ENCODE measurements at places on chromosomes 4 and X.

- no peak for DNase-seq
These were observed 47.3 kb downstream of the STIM2 start for GRCh38 chr4:26907731-26908599.

DNA sequence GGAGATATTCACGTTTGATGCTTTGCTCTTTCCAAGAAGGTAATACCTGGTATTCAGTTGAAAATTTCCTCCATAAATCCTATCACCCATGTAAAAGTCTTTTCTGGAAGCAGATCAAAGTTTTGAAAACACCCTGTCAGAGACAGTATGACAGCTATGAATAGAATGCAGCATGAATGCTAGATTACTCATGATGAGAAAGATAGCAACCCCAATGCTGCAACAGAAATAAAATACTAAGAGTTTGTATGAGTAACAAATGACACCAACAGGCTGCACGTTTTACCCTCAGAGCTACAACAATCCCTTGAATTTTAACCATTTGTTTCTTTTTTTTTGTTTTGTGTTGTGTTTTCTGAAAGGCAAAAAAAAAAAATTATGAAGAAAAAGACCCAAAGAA lies 108.6 kb downstream of the ARHGAP6 start:
- no peak for DNase-seq

DNA sequence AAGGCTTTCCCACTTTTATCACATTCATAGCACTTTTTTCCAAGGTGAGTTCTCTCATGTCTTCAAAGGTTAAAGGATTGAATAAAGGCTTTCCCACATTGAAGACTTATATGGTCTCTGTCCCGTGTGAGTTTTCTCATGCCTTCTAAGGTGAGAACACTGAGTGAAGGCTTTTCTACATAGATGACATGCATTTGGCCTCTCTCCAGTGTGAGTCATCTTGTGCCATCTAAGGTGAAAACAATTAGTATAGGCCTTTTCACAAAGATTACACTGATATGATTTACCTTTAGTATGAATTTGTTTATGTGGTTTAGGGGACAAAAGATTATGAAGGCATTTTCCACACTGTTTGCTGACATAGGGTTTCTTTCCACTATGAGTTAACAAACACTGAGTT lies 21.2 kb downstream of the USP17L30 start:
- DNase-seq, result no peak

GRCh38 chr4:168415911-168416310 lies 64.4 kb downstream of the DDX60L start:
- no peak for DNase-seq

GRCh38 chrX:34585561-34585960 lies 71.5 kb downstream of the TMEM47 start:
- no peak for DNase-seq

DNA sequence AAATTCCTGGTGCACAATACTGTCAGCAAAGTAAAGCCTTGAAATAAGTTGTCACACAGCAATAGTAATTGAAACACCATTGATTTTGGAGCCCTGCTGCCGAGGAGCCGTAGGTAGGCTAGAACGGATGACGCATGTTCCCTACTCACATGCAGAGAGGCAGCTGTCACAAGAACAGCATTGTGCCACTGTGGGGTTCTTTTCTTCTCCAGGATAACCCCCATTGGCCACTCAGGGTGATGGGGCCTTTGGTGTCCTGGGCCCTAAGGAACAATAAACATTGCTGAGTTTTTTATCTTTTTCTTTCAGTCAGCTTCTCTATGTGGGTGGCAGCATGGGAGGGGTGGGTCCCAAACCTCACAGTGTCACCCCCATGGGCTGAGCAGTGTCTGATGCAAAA lies 542.3 kb downstream of the BCOR start:
- no peak for DNase-seq

DNA sequence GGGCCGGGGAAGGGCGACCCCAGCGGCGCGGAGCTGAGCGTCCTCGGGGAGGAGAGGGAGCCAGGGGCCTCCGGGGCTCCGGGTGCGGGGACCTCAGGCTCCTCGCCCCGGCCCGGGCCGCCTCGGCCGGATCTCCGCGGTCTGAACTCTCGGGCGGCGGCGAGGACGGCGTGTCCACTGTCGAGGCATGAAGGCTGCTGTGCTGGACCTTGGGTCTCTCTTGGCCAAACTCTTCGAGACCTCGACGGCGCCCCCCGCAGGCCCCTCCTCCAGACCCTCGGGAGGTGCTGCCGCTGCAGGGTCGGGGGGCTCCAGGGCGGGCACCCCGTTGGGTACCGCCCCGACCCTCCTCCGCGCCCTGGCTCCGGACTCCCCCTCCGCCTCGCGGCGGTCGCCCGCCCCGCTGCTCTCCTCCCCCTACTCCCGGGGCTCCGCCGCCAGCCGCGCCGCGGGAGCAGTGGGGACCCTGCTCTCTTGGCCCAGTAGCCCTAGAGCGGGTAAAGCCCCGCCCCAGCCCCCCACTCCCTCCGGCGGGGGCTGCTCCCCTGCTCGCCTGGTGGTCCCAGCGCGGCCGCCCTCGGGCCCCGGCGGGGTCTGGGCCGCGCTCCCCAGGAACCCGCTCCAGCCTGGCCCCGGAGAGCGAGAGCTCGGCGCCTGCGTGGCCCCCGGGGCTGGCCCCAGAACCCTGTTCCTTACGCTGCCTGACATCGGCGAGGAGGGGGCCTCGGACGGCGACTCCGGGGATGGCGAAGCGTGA lies 564 bp downstream of the FAM149A start:
- no peak for DNase-seq

GRCh38 chrX:42432552-42432951 lies 345.4 kb downstream of the PPP1R2C start:
- DNase-seq, result no peak

DNA sequence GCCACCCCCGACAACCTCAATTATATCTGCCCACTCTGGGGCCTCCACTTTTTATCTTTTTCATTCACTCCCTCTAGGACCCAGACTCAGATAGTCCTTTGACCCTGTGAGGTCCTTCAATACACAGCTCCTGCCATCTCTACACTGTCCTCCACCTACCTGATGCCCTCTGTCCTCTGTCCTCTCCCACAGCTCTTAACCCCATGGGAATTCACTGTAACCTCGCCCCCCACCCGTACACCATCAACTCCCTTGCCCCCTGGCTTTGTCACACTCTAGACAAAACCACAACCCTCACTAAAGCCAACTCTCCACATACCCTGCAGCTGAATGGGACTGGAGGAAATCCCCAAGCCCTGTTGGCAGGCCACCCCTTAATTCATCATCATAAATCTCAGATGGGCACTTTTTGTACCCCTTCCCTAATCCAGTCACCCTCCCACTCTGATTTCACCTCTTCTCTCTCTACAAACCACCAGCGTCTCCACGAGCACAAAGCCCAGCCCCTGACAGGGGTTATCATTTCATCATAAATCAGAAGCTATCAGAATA lies 52.3 kb upstream of the ENPP6 start:
- no peak for DNase-seq

DNA sequence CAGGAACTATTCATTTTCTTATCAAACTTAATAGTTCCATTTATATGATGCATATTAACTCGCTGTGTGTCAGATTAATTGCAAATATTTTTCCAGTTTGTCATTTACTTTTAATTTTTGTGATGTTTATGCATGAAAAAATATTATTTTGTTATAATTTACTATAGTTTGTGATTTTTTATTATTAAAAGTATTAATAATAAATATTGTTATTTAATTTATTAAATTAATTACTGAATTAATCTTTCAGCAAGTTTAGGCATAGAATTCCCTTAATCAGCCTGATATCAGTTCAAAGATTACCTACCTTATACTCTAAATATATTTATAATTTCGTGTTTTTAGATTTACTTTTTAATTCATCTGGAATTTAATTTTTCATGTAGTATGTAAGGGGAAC lies 15.5 kb upstream of the ATOH1 start:
- no peak for DNase-seq

DNA sequence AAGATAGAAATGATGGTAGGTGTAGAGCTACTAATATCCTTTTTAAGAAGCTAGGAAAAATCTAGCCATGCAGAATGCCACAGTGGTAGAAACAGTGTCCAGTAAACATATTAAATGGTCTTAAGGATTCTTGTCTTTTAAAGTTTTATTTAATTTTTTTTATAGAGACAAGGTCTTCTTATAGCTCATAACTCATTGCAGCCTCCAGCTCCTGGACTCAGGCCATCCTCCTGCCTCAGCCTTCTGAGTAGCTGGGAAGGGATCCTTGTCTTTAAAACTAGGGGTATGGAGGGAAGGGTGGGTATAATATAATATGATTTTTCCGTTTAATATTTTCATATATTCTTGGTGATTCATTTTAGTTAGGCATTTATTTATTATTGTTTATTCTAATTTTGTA lies 3.8 kb downstream of the TMEM165 start:
- DNase-seq, result no peak

DNA sequence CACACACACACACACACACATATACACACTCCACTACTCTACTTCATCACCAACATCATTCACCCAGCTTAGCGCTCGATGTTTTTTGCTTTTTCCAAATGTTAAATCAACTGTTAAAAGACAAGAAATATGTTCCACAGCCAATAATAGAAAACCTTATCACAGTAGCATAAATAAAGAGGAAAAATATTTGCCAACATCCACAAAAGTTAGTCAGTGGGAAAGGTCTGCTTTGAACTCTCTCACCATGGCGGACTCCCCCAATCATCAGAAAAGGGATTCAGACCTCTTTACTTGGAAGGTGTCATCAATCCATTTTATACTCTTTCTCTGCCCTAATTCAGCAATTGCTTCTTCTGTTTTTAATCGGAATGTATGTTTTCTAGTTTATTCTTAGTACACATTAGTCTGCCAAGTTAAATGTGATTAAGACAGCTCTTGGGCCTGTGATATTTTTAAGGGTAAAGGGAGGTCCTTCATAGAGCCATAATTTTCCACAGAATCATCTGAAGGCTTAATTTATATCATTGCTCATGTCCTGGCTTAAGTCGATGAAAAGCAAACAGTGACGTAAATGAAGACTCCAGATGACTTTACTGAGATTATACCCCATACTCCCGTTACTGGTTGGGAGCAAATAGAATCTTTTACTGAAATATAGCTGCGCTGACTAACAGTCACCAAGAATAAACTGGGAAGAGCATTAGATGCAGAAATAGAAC lies 29.7 kb upstream of the LGI2 start:
- no peak for DNase-seq

- DNase-seq, result no peak
These were observed 221.5 kb downstream of the PCDH18 start for GRCh38 chr4:137310593-137311490.

DNA sequence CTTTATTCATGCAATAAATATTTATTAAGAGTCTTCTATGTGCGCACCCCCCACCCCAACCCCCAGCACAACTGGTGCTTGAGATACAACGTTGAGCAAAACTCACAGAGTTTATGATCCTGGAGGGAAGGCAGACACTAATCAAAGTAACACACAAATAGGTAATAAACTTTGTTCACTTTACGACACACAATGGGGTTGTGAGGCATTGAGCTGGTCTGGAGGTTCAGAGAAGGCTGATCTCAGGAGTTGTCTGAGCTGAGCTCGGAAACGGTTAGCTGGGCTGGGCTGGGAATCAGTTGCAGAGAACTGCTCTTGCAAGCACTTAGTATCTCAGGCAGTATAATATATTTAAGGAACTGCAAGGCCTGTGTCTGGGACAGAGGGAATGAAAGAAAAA lies 238.5 kb downstream of the SCFD2 start:
- no peak for DNase-seq
